Right ventricle myocardium inferior (tissue), 1 donor: ENCODE measurements at places on chromosomes 1 and 21. TPM values are rescaled to one million over a fixed set of nuclear protein-coding genes. Genes with fewer than 3 reads are reported as not detected.

GRCh38 chr1:48469616-48470480, 2.2 kb downstream of the SPATA6 start:
- peak; percentile 88 for DNase-seq

DNA sequence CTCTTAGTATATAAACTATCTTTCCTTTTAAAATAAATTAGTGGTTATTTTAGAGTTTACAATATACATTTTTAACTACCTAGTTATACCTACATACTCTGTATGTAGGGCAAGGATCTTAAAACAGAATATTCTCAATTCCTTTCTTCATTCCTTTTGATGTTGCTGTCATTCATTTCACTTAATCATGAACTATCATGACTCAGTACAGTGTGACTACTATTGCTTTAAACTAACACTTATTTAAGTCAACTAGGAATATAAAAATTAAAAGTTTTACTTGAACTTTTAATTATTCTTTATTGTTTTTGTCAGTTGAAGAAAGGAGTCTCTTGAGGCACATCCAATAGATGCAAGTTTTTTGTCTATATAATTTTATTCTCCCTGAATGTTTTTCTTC, 726.4 kb downstream of the BRINP3 start:
- DNase-seq = no peak

DNA sequence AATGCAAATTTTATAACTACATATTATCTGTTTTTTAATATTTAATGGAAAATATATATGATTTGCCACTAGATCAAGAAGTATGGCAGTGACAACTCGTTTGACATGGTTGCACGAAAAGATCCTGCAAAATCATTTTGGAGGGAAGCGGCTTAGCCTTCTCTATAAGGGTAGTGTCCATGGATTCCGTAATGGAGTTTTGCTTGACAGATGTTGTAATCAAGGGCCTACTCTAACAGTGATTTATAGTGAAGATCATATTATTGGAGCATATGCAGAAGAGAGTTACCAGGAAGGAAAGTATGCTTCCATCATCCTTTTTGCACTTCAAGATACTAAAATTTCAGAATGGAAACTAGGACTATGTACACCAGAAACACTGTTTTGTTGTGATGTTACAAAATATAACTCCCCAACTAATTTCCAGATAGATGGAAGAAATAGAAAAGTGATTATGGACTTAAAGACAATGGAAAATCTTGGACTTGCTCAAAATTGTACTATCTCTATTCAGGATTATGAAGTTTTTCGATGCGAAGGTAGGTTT, 556 bp downstream of the IFI44 start:
- no peak for DNase-seq

- DNase-seq = no peak
Observed at GRCh38 chr1:170240409-170240808, 94.7 kb downstream of the NTMT2 start.

DNA sequence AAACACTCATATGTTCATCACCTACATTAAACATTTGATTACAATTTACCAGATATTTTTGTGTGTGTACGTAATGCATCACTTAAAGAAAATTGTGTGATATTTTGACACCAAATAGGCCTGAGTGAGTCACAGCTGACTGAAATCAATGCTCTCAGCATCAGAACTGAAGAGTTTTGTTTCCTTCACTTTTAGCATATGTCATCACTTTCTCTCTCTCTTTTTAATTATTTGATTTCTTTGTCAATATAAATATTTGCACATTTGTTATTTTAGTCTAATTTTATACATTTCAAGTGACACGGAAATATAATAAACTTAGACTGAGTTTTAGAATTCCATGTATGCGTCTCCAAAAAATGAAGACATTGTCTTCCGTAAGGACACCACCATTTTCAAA, 545.3 kb downstream of the PTPRC start:
- DNase-seq = no peak

GRCh38 chr1:201636510-201636971, 97.6 kb downstream of the NAV1 start:
- no peak for DNase-seq

DNA sequence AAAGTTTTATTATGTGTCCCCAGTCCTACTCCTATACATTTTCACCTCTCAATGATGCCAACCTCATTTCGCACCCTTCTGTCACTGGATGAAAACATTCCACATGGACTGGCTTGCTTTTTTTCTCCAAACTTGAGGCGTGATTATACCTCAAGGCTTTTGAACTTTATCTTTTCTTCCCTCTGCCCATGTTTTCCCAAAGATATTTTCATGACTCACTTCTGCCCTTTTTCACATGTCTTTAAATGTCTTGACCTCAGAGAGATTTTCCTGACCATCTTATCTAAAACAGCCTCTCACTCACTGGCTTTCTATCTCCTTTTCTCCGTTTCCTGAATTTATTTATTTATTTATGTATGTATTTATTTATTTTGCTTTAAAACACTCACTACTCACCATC, 659.0 kb downstream of the PTPRC start:
- DNase-seq = no peak

- no peak for DNase-seq
Observed at GRCh38 chr1:7288992-7289391, 482.1 kb upstream of the VAMP3 start.

Gene ATAD3C
- 1.8 TPM for total RNA-seq

Gene PRMT2
- total RNA-seq = 57.8 TPM

Gene OR6N1
- total RNA-seq = not detected

Gene IFI44L
- 3.6 TPM for total RNA-seq
